ENCODE measurements at places on chromosomes 2 and 18.

GRCh38 chr2:187478719-187479118 is 30.7 kb upstream of the CALCRL start:
- no peaks in the 10 kb centered on the region for H3K36me3 ChIP-seq
- no peaks in the 10 kb centered on the region for H3K4me1 ChIP-seq
- no peak overlapping the region for H3K27ac ChIP-seq
- DNase-seq, result no peak

- no peak for DNase-seq
- H3K27ac ChIP-seq, result no peak overlapping the region
- H3K36me3 ChIP-seq, result no peaks in the 10 kb centered on the region
- no peaks in the 10 kb centered on the region for H3K4me1 ChIP-seq
These were observed 127.0 kb upstream of the PKDCC start for GRCh38 chr2:41920812-41921211.

DNA sequence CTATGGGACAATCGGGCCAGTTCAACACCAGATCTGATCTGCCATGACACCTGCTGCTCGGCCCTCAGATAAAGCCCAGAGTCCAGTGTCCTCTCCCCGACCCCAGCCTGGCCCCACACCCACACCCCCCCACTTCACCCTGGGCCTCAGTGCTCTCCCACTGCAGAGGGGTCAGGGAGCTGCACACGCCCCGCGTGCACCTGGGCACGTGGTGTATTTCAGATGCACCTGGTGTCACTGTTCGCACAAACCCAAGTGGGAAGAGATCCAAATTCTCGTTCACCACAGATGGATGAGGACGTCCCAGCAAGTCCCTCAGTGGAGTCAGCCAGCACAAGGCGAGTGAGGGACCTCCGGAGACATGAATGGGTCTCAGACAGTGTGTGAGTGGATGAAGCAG is 161.3 kb downstream of the RTP5 start:
- no peak overlapping the region for H3K27ac ChIP-seq
- H3K4me1 ChIP-seq, result no peaks in the 10 kb centered on the region
- no peak overlapping the region for H3K4me3 ChIP-seq
- peaks cover 31% of the 10 kb centered on the region for H3K27me3 ChIP-seq

GRCh38 chr2:160141419-160141818 is 58.7 kb downstream of the ITGB6 start:
- H3K4me3 ChIP-seq, result no peak overlapping the region
- no peaks in the 10 kb centered on the region for H3K36me3 ChIP-seq
- H3K27ac ChIP-seq, result peak overlapping the region; percentile 37
- no peaks in the 10 kb centered on the region for H3K4me1 ChIP-seq
- DNase-seq, result no peak

DNA sequence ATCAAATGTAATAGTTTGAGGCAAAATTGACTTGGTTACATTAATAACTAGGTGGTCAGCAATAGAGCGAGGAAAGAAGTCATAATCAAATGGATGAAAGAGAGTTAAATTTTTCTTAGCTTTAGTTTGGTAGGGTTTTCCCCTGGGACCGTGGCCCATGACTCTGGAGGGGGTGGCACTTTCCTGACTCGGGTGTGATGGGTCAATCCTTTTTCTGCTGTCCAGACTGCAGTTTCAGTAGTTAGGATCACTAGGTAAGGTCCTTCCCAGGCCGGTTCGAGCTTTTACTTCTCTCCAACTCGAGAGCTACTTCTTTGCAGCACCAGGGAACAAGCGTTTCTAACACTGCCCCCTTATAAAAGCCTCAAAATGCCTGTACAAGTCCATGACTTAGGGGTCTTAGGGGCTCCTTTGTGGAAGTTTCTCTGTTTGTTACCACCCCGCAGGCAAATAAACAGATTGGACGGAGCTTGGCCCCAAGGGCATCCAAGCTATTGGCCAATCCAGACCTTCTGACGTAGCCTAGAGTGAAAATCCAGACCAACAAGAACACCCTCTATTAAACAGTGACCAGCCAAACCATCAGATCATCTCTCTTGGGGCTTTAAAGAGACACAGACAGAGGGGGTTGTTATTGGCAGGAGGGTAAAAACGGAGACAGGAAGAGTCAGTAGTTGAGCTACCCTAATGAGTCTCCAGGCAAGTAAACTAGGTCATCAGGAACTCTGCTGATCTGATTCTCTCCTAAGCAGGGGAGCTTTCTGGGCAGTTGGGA is 9.4 kb upstream of the CEP68 start:
- no peaks in the 10 kb centered on the region for H3K4me1 ChIP-seq
- DNase-seq, result no peak
- no peaks in the 10 kb centered on the region for H3K27me3 ChIP-seq
- no peak overlapping the region for H3K27ac ChIP-seq

DNA sequence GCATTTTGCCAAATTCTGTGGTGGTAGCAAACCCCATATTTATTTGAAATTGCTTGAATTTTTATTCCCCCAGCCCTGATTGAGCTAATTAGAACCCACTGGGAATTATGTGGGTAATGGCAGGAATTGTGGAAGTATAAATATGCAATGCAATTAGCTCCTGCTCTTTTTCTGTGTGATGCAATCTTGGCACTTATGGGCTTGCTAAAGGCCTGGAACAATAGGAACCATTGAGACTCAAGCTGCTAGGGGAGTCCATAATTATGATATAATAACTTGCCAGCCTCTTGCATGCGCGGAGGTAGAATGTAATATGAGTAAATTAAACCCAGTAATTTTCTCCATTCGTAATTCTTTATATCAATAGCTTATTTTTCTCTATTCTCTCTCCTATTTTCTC is 267.6 kb upstream of the THSD7B start:
- DNase-seq, result no peak
- H3K4me3 ChIP-seq, result no peak overlapping the region
- no peaks in the 10 kb centered on the region for H3K27me3 ChIP-seq
- H3K4me1 ChIP-seq, result no peaks in the 10 kb centered on the region
- no peak overlapping the region for H3K27ac ChIP-seq

GRCh38 chr18:62101321-62101721 is 85.5 kb downstream of the PIGN start:
- no peaks in the 10 kb centered on the region for H3K4me1 ChIP-seq
- no peak for DNase-seq
- no peak overlapping the region for H3K4me3 ChIP-seq
- no peaks in the 10 kb centered on the region for H3K27me3 ChIP-seq

DNA sequence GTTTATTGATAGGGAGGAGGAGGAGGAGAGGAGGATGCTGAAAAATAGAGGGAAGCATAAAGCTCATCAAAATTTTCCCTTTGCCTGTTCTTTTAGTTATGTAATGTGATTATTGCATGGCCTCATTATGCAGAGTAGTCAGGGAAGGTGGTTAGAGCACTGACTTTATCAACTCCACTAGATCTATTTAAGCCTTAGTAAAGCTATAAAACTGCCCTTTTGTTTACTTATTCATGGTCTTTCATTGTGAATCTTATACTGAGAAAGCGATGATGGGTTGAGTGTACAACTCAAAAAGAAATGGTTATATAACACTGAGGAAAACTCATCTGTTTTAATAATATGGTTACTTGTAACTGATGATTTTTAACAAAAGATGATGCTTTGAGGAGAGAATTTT is 81.7 kb downstream of the MAP4K4 start:
- H3K27ac ChIP-seq, result no peak overlapping the region
- H3K36me3 ChIP-seq, result no peaks in the 10 kb centered on the region
- H3K4me1 ChIP-seq, result no peaks in the 10 kb centered on the region
- no peak overlapping the region for H3K4me3 ChIP-seq

GRCh38 chr2:37790462-37790861 is 119.0 kb upstream of the CDC42EP3 start:
- H3K27ac ChIP-seq, result peak overlapping the region; percentile 50
- H3K4me1 ChIP-seq, result no peaks in the 10 kb centered on the region
- H3K4me3 ChIP-seq, result no peak overlapping the region
- H3K27me3 ChIP-seq, result no peaks in the 10 kb centered on the region
- H3K36me3 ChIP-seq, result no peaks in the 10 kb centered on the region

DNA sequence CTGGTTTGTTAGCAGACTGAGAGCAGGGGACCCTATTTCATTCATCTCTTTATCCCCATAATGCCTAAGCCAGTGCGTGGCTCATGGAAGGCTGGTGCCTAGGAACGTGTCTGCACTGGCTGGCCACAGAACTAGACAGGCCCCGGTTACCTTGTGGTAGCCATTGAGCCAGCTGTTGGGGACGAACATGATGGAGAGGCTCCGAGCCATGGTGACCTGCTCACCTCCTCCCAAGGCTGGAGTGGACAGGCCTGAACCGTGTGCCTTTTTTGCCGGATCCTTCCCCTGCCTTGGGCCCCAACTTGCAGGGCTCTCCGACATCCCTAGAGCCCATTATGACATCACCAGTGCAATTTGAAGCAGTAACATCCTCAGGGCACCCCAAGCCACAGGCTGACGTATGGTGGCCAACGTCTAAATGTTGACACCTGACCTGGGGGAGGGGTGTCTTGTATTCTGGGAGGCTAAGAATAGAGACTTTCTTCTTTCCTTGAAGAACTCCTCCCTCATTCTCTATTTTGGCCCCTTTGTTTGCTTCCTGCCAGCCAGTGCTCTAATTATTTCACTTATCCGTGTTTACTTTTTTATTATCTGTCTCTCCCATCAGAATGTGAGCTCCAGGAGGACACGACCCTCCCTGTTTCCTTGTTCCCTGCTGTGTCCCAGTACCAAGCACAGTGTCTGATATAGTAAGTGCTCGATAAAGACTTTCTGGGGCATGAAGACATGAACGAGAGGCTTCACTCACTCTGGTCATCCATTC is 12.2 kb upstream of the DNPEP start:
- H3K27me3 ChIP-seq, result no peaks in the 10 kb centered on the region
- peaks cover 5% of the 10 kb centered on the region for H3K4me1 ChIP-seq
- H3K36me3 ChIP-seq, result no peaks in the 10 kb centered on the region
- DNase-seq, result no peak
- H3K4me3 ChIP-seq, result no peak overlapping the region

DNA sequence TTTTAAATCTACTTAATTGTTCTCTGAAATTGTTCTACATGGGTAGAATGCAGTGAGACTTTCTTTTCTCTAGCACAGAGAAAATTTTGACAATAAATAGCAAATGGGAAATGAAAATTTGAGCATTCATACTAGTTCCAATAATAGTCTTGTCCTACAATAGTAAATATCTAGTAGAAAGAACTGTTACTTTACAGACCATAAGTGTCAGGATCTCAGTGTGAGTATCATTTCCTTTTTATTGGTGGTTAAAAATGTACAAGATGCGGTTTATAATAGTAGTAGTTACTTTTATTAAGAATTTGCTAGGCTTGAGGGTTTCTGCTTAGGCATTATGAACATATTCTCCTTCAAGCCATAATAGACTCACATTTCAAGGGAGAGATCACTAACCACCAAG is 43.2 kb downstream of the KCNE4 start:
- no peak for DNase-seq
- H3K27me3 ChIP-seq, result no peaks in the 10 kb centered on the region
- H3K27ac ChIP-seq, result no peak overlapping the region
- H3K36me3 ChIP-seq, result no peaks in the 10 kb centered on the region

DNA sequence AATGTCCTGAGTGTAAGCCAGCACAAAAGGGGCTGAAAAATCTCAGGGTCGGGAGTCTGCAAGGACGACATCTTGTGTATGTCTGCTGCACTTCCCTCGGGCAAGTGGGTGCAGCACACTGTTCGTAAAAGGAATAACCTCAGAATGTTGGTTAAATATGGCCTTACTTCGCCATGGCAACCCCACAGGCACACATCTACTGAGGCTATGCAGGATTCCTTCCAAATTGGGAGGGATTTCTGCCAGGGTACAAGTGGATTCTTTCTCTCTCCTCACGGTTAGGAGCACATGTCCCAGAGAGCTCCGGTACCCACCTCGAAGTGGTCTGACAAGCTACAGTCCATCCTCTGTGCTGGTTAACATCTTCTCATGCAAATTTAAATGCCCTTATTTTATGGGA is 277.7 kb upstream of the PXDN start:
- H3K27ac ChIP-seq, result no peak overlapping the region
- no peaks in the 10 kb centered on the region for H3K27me3 ChIP-seq
- H3K4me3 ChIP-seq, result no peak overlapping the region
- no peak for DNase-seq
- no peaks in the 10 kb centered on the region for H3K4me1 ChIP-seq
- no peaks in the 10 kb centered on the region for H3K36me3 ChIP-seq

- H3K4me1 ChIP-seq, result peaks cover 11% of the 10 kb centered on the region
- H3K27ac ChIP-seq, result peak overlapping the region; percentile 41
- no peaks in the 10 kb centered on the region for H3K36me3 ChIP-seq
These were observed 6.1 kb downstream of the FBXO11 start for GRCh38 chr2:47899915-47900816.

DNA sequence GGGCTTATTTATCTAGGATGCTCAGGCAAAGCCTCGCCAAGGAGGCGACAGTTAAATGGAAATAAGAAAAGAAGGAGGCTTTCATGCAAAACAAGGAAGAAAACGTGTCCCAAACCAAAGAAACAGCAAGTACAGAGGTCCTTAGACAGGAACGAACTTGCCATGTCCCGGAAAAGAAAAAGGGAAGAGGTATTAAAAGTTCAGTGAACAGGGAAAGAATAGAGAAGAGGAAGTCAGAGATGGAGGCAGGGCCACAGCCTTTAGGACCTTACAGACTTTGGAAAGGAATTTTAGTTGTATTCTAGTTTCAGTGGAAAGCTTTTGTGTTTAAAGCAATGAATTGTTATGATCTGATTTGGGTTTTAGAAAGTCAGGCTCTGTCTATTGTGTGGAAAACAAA is 22.1 kb downstream of the IKZF2 start:
- H3K27ac ChIP-seq, result peak overlapping the region; percentile 3
- H3K36me3 ChIP-seq, result no peaks in the 10 kb centered on the region
- no peak overlapping the region for H3K4me3 ChIP-seq
- no peak for DNase-seq
- H3K4me1 ChIP-seq, result no peaks in the 10 kb centered on the region

DNA sequence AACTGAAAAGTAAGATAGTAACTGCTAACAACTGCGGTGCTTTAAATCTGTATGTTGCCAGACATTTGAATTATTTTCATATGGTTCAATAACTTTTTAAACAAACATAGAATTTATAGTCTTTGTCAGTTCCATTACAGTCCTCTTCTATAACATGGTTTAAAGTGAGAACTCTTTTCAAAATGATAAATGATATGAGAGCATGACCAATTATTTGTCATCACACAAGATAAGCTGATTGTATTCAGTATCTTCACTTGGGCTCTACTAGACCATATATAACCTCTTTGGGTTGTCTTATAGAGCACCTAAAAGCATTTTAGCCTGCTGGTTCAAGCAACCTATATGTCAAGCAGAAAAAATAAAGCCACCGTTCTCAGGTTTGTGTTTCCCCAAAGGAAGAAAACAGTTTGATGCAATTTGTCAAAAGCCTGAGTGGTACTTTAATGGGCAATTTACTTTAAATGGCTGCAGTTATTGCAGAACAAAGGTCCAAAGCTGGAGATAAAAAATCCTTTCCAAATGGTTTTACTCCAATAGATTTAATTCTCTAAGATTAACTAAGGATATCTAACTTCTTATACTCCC is 298.4 kb downstream of the FSIP2 start:
- no peaks in the 10 kb centered on the region for H3K36me3 ChIP-seq
- no peak for DNase-seq
- H3K27me3 ChIP-seq, result no peaks in the 10 kb centered on the region
- no peak overlapping the region for H3K4me3 ChIP-seq

- no peak overlapping the region for H3K27ac ChIP-seq
- peak; percentile 44 for DNase-seq
- no peak overlapping the region for H3K4me3 ChIP-seq
- no peaks in the 10 kb centered on the region for H3K4me1 ChIP-seq
- no peaks in the 10 kb centered on the region for H3K36me3 ChIP-seq
These were observed 35.4 kb downstream of the FASTKD2 start for GRCh38 chr2:206800506-206801417.

Measured in breast epithelium (tissue), 4 donors.